ENCODE measurements at places on chromosomes 1 and 21.

DNA sequence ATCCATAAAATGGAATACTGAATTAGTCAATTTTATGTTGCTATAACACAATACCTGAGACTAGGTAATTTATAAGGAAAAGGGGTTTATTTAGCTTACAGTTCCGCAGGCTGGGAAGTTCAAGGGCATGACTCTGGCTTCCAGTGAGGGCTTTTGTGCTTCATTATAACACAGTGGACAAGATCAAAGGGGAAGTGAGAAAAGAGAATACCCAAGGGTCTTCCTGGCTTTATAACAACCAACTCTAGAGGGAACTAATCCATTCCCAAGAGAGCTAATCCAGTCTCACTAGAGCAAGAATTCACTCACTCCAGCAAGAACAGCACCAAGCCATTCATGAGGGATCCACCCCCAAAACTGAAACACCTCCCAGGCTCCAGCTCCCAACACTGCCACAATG lies 3.1 kb downstream of the KIFAP3 start:
- DNase-seq, result no peak

GRCh38 chr1:96049759-96050409 lies 671.7 kb upstream of the PTBP2 start:
- DNase-seq, result peak; percentile 26

DNA sequence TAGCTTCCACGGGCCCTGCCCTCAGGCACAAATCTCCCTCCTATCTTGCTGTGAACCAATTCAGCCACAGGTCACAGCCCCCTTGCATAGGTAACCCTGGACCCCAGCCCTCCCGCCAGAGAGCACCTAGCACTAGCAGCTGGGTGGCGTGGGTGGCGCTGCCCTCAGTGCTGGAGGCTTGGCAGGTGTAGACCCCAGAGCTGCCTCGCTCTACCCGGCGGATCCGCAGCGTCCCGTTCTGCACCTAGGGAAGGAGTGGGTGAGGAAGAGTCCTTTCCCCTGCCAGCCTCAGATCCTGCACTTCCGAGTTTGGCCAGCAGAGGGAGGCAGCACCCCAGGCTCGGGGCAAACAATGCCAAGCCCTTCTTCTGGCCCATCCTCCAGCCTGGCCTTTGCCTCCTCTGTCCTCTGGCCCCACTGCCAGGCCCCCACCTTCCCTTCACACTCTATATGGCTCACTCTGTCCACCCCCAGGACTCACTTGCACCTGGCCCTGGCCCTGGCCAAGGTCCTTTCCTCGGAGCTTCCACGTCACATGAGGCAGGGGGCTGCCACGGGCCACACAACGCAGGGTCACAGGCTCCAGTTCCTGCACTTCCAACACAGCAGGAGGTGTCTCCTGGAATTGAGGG lies 9.0 kb downstream of the IGSF9 start:
- DNase-seq, result peak; percentile 15

GRCh38 chr1:230401763-230402294 lies 24.3 kb downstream of the PGBD5 start:
- DNase-seq, result no peak

GRCh38 chr21:35096959-35097358 lies 47.9 kb upstream of the RUNX1 start:
- DNase-seq, result no peak

- no peak for DNase-seq
Measured at GRCh38 chr1:76142771-76143540, 68.4 kb downstream of the ST6GALNAC3 start.

DNA sequence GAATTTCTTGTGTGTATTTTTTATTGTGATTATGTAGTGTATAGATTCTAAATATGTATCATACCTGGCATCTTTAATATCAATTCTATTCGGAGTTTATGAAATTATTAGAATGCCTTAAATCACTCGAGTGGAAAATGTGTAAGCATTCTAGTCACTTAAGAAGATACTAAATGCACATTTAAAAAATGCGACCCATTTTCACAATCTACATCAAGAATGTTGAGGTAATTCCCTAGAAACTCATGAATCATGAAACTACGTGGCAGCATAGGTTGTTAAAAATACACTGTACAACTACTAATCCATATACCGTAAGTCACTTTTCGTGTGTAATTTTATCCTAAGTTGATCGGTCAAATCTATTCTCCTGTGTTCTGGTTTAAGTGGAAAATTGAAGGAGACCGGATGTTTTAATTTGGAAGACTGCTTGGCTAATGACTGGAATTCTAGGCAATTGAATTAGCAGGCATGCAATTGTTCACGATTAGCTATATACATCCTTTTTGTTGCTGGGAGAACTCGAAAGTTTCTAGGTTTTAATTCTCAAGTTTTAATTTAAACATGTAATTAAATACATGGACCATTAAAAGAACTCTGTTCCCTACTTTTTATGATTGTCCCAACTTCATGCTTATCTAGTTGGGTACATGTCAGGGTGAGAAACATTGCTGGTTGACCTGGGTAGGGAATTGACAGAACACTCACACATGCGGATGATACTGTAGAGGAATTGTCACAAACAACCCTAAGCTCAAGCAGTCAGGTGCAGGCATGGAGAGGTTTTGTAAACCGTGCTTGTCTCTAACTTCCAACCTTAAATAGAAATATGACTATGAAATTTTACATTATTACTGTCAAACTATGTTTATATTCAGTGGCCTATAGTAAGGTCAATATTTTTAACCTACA lies 6.6 kb downstream of the ZBTB18 start:
- no peak for DNase-seq

DNA sequence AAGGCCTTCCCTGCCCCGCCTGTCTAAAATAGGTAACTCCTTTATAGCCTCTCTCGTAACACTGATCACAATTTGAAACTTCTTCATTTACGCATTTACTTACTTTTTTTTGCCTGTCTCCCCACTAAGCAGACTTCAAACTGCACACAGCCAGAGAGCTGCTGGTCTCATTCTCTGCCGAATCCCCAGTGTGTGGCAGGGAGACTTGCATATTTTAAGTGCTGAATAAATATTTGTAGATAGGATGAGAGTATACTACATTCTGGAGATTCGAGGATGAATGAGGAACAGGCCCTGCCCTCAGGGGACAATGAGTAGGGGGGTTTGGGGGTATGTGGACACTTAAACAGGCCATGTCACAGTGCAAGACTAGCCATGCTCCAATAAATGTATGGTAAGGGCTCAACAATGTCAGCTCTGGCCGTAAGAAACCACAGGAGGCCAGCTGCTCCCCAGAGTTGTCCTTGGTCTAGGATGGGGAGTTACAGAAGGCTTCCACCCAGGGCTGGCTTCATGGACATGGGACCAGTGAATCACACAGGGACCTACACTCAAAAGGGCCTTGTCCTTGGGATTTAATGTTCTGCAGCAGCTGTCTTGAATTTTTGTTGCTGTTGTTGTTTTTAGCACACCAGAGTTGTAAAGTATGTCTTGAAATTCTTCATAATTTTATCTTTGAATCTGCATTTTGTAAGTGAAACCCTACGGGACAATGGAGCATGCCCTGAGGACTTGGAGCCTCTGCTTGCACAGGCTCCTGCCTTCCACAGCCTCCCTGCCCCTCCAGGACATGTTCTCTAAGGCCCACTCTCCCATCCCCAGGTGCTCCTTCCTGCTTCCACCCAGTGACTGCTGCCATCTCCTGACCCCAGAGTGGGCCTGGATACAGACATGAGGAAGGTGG lies 8.5 kb downstream of the DIO1 start:
- DNase-seq, result no peak

DNA sequence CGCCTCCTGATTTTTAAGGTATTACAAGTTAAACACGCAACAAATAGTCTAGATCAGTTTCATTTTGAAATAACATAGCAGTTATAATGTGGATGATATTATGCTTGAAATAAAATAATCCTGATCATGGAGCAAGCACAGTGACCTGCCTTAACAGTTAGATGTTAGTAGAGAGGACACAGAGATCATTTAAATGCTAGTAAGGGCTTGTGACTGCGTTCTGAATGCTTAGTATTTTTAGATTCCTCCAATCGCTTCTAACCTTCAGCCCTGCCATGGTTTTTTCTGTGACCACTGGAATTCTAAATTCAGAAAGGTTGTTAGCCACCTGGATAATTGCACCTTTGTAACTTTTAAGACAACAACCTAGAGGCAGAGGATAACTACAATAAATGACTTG lies 46.4 kb downstream of the KIF26B start:
- DNase-seq, result no peak

- no peak for DNase-seq
Measured at GRCh38 chr21:14245711-14246110, 29.8 kb downstream of the RBM11 start.

GRCh38 chr1:63870152-63870551 lies 96.3 kb downstream of the ROR1 start:
- DNase-seq, result no peak

- DNase-seq, result no peak
Measured at GRCh38 chr1:155052439-155053395, 1.6 kb downstream of the ADAM15 start.

DNA sequence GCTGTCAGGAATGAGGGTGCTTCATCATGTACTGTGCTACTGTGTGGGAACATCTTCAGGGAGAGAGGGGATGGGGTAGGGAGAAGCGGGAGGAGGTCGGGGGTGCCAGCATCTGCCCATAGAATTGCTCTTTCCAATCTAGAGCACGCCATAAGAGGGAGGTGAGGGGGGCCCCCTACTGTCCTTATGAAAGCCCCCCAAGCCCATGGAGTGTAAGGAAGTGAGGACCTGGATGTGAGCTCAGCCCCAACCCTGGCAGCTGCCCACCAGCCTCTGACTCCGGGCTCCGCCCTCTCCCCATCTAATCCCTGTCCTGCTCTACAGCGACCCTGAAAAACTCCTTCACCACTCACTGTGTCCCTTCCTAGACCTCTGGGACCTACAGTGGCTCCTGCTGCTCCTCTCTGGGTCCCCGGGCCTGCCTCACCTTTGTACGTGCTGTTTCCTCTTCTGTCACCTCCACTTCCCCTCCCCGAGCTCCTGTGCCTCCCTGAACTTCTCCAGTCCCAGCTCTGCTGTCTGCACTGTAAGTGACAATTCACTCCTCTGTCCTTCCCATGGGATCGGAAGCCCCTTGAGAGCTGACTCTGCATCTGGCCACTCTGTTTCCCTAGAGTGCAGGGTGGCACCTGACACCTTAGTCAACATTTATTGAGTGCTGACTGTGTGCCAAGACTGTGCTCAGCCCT lies 269.4 kb downstream of the PTPRU start:
- no peak for DNase-seq

GRCh38 chr1:6582370-6582769 lies 2.6 kb downstream of the ZBTB48 start:
- no peak for DNase-seq

- DNase-seq, result no peak
Measured at GRCh38 chr1:65054481-65054880, 88.1 kb upstream of the JAK1 start.

GRCh38 chr1:11850156-11850555 lies 2.6 kb upstream of the NPPA start:
- DNase-seq, result no peak

GRCh38 chr1:214958486-214958885 lies 124.1 kb upstream of the KCNK2 start:
- no peak for DNase-seq

- no peak for DNase-seq
Measured at GRCh38 chr1:230120921-230121381, 53.9 kb downstream of the GALNT2 start.

DNA sequence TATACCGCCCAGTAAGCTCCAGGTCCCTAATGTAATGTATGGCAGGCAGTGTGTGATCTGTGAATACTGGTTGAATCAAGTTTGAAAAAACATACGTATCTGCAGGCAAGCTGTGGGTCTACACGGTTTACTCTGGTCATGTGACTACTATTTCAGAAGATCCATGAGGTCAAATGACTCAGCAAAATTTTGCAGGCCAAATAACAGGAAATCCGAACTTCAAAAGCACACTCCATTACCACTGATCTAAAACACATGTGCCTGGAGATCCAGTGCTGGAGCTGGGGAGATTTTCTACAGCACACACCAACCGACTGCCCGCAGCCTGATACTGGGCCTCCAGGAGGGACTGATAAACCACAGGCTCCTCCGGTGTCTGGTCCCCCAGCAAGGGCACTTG lies 64.5 kb upstream of the SLC44A3 start:
- peak; percentile 32 for DNase-seq

DNA sequence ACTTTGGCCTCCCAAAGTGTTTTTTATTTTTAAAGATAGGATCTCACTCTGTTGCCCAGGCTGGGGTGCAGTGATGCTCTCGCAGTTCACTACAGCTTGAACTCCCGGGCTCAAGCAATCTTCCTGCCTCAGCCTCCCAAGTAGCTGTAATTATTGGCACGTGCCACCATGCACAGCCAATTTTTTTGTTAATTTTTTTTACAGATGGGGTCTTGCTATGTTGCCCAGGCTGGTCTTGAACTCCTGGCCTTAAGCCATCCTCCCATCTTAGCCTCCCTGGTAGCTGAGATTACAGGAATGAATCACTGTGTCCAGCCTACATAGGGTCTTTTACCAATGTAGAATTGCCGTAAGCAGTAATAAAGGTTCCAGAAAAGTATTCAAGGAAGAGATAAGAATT lies 49.1 kb upstream of the HP1BP3 start:
- no peak for DNase-seq

- DNase-seq, result no peak
Measured at GRCh38 chr1:19287436-19288185, 959 bp downstream of the AKR7A3 start.

- DNase-seq, result no peak
Measured at GRCh38 chr1:153767519-153767918, 7.7 kb upstream of the SLC27A3 start.

DNA sequence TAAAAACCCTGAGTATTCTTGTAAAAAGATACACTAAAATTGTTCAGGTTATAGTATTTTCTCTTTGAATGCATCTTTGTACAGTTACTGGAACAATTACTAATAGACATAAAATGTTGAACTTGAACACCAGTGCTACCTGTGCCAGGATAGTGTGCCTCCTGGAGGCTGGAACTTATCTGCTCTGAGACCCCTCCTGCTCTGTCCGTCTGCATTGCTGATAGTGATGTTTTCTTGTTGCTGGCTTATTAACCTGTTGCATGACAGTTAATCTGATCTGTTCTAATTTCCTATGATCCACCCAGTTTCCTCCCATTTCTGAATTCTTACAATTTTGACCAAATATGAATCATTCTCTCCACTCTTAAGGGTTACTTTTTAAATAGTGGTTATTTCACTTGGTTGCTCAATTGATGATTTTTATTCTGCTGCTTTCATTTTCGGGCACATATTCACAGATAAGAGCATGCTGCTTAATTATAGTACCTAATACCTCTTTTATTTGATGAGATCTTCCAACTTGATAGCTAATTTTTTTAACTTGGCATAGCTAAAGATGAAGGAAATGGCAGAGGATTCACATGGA lies 101.4 kb downstream of the CC2D1B start:
- DNase-seq, result no peak

- no peak for DNase-seq
Measured at GRCh38 chr1:236058141-236058934, 6.6 kb downstream of the NID1 start.
